ENCODE measurements at places on chromosomes 7 and 10. TPM values are rescaled to one million over a fixed set of nuclear protein-coding genes. Genes with fewer than 3 reads are reported as not detected.

- peak overlapping the region; percentile 91 for H3K27ac ChIP-seq
- peaks cover 20% of the 10 kb centered on the region for H3K4me1 ChIP-seq
- H3K4me3 ChIP-seq: peak overlapping the region; percentile 56
- no peak for DNase-seq
- H3K36me3 ChIP-seq: no peaks in the 10 kb centered on the region
- H3K27me3 ChIP-seq: no peaks in the 10 kb centered on the region
These were observed 44.2 kb downstream of the JMJD1C start for GRCh38 chr10:63421591-63421990.

DNA sequence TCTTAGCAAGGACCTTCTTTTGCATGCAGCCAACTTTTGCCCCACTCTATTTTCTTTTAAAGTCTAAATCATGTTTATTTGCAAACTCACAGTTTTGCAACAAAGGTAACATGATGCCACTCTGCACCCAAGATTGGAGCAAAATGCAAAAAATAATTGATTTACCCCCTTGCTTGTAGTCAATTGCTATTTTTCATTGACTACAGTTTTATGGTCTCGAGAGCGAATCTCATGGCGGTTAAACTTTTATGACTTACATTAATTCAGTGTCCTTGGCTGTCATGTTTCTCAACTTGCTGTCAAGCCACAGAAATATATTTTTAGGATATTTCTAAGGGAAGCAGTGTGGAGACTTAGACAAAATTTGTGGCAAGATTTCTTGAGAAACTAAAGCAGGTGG, 110.0 kb upstream of the JCAD start:
- H3K36me3 ChIP-seq: no peaks in the 10 kb centered on the region
- no peak overlapping the region for H3K4me3 ChIP-seq
- no peak overlapping the region for H3K27ac ChIP-seq
- peaks cover 36% of the 10 kb centered on the region for H3K27me3 ChIP-seq
- H3K4me1 ChIP-seq: no peaks in the 10 kb centered on the region

PRLHR gene
- not detected for total RNA-seq

PVRIG gene
- total RNA-seq: 34.4 TPM

DNA sequence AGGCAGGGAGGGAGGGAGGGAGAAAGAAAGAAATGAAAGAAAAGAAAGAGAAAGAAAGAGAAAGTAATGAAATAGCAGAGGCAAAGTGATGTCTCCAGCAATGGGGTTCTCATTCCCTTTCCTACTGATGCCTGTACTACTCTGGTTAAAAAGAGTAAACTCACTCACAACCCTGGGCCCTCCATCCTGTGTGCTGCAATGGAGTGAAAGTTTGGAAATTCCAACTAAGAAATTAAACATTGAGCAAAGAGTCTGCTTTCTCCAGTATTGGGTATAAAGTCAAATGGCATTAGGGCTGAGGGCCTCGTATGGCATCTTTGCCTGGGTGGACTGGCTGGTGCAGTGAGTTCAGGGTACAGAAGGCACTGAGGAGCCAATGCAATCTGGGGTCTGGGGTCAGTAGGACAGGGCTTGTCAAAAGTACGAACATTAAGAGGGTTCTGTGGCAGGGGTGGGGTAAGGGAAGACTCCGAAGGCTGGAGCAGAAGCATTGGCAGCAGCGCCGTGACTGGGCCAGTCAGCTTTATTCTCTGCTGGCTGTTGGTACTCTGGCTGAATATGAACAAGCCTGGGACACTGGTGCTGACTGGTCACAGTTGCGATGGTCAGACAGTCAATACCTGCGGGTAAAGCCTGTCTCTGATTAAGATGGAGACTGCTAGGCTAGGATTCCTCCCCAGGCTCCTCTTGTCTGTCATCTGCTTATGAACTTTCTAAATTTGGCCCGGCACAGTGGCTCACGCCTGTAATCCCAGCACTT, 24.1 kb upstream of the TNS3 start:
- H3K4me1 ChIP-seq: no peaks in the 10 kb centered on the region
- no peak overlapping the region for H3K4me3 ChIP-seq
- H3K27me3 ChIP-seq: peaks cover 9% of the 10 kb centered on the region
- no peak overlapping the region for H3K27ac ChIP-seq

- DNase-seq: no peak
- no peaks in the 10 kb centered on the region for H3K27me3 ChIP-seq
- no peaks in the 10 kb centered on the region for H3K36me3 ChIP-seq
- no peaks in the 10 kb centered on the region for H3K4me1 ChIP-seq
- no peak overlapping the region for H3K4me3 ChIP-seq
- no peak overlapping the region for H3K27ac ChIP-seq
These were observed 111.6 kb upstream of the GLI3 start for GRCh38 chr7:42348631-42349030.

PLCE1 gene
- 0.12 TPM for total RNA-seq

DNA sequence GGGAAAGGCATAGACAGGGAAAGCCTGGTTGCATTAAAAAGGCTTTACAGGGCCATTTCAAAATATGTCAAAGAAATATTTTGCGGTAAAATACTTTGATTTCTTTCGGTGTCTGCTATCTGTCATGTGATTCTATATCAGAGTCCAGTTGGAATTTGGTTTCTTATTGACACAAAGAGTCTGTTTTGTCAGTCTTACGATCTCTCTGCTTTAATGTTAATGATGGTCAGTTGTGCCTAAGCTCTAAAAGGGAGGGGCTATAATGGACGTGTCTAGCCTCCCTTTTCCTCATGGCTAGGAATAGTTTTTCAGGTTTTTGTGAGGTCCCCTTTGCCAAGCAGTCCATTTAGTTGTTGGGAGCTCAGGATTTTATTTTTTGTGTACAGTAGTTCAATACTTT, 31.5 kb downstream of the ORC5 start:
- H3K4me3 ChIP-seq: no peak overlapping the region
- no peaks in the 10 kb centered on the region for H3K4me1 ChIP-seq
- no peak for DNase-seq
- no peaks in the 10 kb centered on the region for H3K27me3 ChIP-seq
- H3K36me3 ChIP-seq: peaks cover 9% of the 10 kb centered on the region

DNA sequence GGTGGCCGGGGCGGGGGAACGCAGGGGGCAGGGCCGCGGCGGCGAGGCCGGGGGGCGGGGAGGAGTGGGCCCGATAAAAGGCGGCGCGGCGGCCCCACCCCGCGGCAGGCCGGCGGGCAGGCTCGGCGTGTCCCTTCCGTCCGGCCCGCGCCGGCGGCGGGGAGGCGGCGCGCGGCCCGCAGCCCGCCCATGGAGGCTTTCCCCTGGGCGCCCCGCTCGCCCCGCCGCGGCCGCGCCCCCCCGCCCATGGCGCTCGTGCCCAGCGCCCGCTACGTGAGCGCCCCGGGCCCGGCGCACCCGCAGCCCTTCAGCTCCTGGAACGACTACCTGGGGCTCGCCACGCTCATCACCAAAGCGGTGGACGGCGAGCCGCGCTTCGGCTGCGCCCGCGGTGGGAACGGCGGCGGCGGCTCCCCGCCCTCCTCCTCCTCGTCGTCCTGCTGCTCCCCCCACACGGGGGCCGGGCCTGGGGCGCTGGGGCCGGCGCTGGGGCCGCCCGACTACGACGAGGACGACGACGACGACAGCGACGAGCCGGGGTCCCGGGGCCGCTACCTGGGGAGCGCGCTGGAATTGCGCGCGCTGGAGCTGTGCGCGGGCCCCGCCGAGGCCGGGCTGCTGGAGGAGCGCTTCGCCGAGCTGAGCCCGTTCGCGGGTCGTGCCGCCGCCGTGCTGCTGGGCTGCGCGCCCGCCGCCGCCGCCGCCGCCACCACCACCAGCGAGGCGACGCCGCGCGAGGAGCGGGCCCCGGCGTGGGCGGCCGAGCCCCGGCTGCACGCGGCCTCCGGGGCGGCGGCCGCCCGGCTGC, at the start of gene NANOS1:
NANOS1 (plus strand) TSS at position 102 of the 808 bp plus-strand sequence; CDS start at position 190, 88 bp downstream.
- H3K4me1 ChIP-seq: peaks cover 13% of the 10 kb centered on the region
- peaks cover 7% of the 10 kb centered on the region for H3K36me3 ChIP-seq
- H3K4me3 ChIP-seq: peak within 1 kb of the TSS; percentile 87

PRTFDC1 gene
- 0.49 TPM for total RNA-seq

DNA sequence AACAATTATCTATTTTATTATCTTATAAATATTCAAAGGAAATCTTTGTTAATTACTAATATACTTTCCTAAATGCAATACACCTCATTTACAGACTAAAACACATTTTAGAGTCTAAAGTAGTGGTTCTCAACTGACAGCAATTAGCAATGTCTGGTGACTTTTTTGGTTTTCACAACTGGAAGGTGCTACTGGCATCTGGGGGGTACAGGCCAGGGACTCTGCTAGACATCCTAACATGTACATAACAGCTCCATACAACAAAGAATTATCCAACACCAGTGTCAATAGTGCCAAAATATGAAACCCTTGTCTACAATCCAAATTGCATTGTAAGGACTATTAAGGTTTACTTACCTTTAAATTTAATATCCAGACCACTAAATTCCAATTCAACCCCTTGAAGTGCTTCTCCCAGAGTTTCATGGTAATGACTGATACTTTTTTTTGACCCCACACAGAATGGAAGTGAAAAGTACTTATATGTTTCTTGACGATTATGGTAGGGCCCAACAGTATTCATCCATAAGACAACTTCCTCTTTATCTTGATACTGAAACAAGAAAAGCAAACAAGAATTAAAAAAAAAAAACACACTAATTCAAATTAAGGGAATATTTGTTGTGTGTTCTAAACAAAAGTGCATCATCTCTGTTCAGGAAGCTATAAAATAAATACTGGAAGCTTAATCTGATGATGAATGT, 10.4 kb downstream of the TM9SF3 start:
- no peak for DNase-seq
- H3K27ac ChIP-seq: no peak overlapping the region
- H3K36me3 ChIP-seq: peaks cover 13% of the 10 kb centered on the region
- no peak overlapping the region for H3K4me3 ChIP-seq

GRCh38 chr7:97006055-97006815, 882 bp downstream of the DLX6 start:
- peak; percentile 48 for DNase-seq
- H3K27ac ChIP-seq: no peak overlapping the region
- peaks cover 19% of the 10 kb centered on the region for H3K4me1 ChIP-seq
- peaks cover 68% of the 10 kb centered on the region for H3K27me3 ChIP-seq

- no peaks in the 10 kb centered on the region for H3K36me3 ChIP-seq
- H3K4me3 ChIP-seq: no peak within 1 kb of the TSS
- peaks cover 6% of the 10 kb centered on the region for H3K27me3 ChIP-seq
These were observed at the start of gene SFTPA1 for GRCh38 chr10:79610601-79611191. Gene SFTPA1 (plus strand): TSS chr10:79610939. CDS start chr10:79611826, 887 bp downstream.

DNA sequence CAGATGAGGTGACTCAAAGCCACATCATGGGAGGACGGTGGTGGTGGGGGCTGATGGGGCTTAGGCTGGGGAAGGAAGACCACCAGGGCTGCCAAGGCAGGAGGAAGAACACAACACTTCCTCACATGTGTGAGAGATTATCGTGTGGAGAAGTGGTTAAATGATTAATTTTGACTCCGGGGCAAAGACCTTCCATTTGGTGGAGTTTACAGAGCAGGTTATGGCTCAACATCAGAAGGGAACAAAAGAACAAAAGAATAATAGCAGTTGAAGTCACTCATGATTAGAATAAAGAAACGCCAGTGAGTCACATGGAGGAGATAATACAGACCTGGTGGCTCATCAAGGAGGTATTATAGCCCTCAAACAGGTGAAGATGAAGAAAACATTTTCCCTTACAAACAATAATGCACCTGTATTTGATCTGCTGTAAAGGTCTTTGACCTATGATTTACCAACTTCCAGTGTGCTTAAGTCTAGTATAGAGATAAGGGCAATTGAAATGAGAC, 170.1 kb downstream of the PKD1L1 start:
- DNase-seq: no peak
- no peak overlapping the region for H3K4me3 ChIP-seq
- H3K27me3 ChIP-seq: peaks cover 5% of the 10 kb centered on the region
- no peaks in the 10 kb centered on the region for H3K36me3 ChIP-seq
- H3K4me1 ChIP-seq: no peaks in the 10 kb centered on the region

GGCT gene
- total RNA-seq: 84.4 TPM

EPHB4 gene
- 3.4 TPM for total RNA-seq

SYT15 gene
- not detected for total RNA-seq

- no peak for DNase-seq
- H3K36me3 ChIP-seq: no peaks in the 10 kb centered on the region
- H3K4me3 ChIP-seq: no peak overlapping the region
- no peak overlapping the region for H3K27ac ChIP-seq
- no peaks in the 10 kb centered on the region for H3K4me1 ChIP-seq
These were observed 997.3 kb downstream of the LRMDA start for GRCh38 chr10:76428551-76429367.

GRCh38 chr10:122127943-122128342, 139.0 kb downstream of the TACC2 start:
- no peak for DNase-seq
- no peaks in the 10 kb centered on the region for H3K36me3 ChIP-seq
- no peak overlapping the region for H3K27ac ChIP-seq
- peaks cover 3% of the 10 kb centered on the region for H3K27me3 ChIP-seq

- DNase-seq: peak; percentile 15
- H3K27me3 ChIP-seq: peaks cover 35% of the 10 kb centered on the region
These were observed 54.2 kb upstream of the FHIP2A start for GRCh38 chr10:114767101-114767985.

- no peak overlapping the region for H3K27ac ChIP-seq
- no peak for DNase-seq
- peaks cover 8% of the 10 kb centered on the region for H3K4me1 ChIP-seq
- H3K4me3 ChIP-seq: no peak overlapping the region
These were observed 235.6 kb upstream of the KLF6 start for GRCh38 chr10:4020631-4021030.

- no peaks in the 10 kb centered on the region for H3K4me1 ChIP-seq
- no peak for DNase-seq
- H3K27ac ChIP-seq: no peak overlapping the region
- H3K4me3 ChIP-seq: no peak overlapping the region
These were observed 35.3 kb downstream of the ATAD1 start for GRCh38 chr10:87782721-87783120.

GRCh38 chr10:77823811-77824542, 102.6 kb downstream of the DLG5 start:
- DNase-seq: no peak
- peaks cover 5% of the 10 kb centered on the region for H3K4me1 ChIP-seq
- no peaks in the 10 kb centered on the region for H3K27me3 ChIP-seq
- H3K4me3 ChIP-seq: no peak overlapping the region
- H3K27ac ChIP-seq: no peak overlapping the region

DYDC2 gene
- not detected for total RNA-seq

GRCh38 chr7:41446606-41447449, 256.1 kb downstream of the INHBA start:
- no peaks in the 10 kb centered on the region for H3K36me3 ChIP-seq
- H3K4me3 ChIP-seq: no peak overlapping the region
- no peaks in the 10 kb centered on the region for H3K4me1 ChIP-seq
- no peak for DNase-seq

PSMC2 gene
- total RNA-seq: 166 TPM

DNA sequence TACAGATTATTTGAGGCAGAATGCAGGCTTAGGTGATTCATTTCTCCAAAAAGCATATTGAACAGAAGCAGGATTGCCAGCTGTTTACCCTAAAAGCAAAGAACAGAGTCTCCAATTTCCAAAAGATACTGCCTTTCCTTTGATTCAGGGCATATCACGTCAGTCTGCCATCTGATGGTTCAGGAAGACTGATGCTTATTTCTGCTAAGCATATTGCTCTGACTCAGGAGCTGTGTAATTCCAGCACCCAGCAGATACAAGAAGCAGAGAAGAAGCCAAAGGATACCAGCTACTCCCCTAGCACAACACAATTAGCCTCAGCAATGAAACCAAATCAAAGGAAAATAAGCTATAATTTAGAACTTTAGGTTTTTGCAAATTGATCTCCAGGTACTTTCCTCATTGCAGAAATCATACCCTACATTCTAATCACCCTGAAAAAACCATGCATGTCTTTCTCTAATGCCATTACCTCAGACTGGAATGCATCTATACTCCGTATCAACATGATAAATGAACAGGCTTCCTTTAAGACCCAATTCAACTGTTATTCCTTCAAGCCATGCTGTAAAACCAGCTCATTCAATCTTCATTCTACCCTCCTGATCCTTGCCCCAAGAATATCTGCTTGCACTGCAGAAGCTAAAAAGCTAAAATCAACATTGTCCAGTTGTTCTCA, 55.1 kb downstream of the ABI1 start:
- peak overlapping the region; percentile 77 for H3K27ac ChIP-seq
- H3K36me3 ChIP-seq: no peaks in the 10 kb centered on the region
- peaks cover 56% of the 10 kb centered on the region for H3K4me1 ChIP-seq
- peak overlapping the region; percentile 23 for H3K4me3 ChIP-seq
- no peaks in the 10 kb centered on the region for H3K27me3 ChIP-seq
